ENCODE measurements at places on chromosomes 3 and 15.

GRCh38 chr3:33392703-33393125, 47.5 kb downstream of the UBP1 start:
- DNase-seq = no peak

DNA sequence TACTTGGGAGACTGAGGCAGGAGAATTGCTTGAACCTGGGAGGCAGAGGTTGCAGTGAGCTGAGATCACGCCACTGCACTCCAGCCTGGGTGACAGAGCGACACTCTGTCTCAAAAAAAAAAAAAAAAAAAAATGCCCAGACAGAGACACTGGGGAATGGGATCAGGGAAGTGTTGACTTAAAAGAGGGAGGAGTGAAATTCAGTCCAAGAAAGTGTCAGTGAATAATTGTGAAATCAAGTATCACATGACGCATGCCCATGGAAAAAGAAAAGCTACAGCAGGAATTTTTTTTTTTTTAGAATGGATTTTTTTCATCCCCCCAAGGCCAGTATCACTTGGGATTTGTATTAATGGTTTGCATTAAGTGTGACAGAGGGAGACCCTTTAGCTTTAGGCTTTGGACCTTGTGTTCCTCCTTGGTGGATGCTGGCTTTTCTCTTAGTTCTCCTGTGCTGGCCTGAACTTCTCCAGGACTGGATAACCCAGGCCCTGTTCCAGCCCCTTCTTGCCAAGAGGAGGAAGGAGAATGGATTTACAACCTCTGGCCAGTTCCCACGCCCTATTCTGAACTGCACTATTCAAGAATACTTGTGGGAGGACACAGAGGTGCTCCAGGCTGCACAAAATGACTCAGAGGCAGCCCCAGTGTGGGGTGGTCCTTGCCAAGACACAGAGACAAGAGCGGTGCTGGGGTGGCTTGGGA, 36.7 kb upstream of the ZNF774 start:
- no peak for DNase-seq

DNA sequence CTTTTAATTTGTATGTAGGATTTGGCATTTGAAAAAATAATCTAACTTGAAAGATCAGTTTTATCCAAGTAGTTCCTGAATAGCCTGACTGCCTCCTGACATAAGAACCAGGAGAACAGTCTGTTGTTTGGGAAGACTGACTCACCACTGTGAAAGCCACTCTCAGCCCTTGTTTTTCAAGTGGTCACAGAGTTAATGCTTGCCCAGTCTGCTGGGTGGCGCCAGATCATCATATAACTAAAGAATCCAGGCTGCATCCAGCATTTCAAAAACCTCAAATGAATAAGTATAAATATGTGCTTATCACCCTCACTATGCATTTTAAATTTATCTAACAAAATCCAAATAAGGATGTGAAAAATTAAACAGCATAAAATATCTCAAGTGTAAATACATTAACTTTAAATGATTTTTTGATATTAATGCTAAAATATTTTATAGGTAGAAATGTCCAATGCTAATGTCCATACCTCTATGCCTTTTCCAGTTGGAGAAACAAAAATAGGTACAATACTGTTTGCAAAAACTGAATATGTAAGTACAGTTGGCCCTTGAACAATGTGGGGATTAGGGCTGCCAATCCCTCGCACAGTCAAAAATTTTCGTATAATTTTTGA, 26.9 kb upstream of the ZBBX start:
- DNase-seq = no peak

DNA sequence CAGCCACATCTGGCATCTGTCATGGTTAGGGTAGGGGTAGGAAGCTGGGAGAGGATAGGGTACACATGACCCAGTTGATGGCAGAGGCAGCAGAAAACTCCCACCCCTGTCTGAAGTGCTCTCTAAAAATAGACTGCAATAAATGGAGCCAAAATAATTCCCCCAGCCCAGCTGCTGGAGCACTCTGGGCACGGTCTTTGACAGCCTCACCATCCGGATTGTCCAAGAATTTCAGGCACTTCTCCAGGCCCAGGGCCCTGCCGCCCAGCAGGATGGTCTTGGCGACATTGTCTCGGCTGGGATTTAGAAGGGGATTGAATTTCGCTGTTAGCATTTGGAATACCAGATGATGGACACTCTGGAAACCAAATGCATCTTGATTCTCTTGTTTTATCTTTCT, 103.7 kb downstream of the IQSEC1 start:
- no peak for DNase-seq

GRCh38 chr3:193831495-193832455, 238.8 kb downstream of the OPA1 start:
- DNase-seq = no peak

DNA sequence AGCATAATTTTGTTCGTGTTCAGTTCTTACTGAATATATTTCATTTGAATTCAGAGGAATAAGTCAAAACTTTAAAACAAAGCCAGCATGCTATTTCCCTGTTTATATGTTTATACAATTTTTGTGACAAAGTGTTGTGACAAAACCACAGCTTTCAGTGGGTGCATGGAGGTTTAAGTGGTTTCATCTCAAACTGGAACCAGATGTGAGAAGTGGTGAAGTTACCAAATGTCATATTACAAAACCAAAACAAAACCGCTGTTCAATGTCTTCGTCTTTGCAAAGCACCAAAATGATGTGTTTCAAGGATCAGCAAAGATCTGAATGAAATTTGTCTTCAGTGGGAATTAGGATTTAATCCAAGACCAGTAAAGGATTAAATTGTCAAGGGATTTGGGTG, 59.3 kb upstream of the OSTN start:
- DNase-seq = no peak

DNA sequence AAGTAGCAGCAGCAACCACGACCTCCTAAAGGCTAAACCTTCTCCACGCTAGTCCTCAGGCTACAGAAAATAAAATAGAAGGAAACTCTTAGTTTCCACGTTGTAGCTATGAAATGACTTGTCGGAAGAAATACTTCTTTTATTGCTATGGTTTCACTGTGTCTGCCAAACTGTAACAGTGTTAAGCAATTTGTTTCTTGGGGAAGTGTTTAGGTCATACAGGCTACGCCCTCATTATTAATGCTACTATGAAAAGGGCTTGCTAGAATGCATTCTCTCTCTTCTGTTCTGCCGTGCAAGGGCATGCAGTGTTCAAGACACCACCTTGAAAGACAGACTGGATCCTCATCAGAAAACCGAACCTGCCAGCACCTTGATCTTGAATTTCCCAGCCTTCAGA, 462.7 kb downstream of the PLOD2 start:
- DNase-seq = no peak

DNA sequence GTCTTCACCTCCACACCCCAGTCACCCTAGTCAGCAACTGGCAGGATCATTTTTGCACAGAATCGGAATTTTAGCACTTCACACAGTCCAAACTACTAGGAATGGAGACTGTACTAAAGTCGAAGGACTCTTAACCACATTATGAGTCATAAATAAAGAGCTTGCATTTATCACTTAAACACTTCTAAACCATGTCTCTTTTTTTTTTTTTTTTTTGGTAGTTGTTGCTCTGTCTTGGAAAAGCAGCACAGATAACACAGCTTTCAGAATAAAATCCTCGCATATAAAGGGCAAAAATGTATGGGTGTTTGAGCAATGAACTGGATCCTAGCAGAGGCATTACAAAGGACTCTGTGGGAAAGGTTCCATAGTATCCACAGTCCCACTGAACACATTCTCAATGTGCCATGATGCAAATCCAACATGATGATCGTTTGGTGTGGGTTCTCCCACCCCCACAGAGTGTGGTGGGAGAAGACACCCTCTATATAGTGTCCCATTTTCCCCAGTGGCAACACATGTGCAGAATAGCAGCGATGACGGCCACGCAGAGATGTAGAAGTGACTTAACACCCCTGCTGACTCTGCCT, 47.1 kb downstream of the FOXP1 start:
- no peak for DNase-seq

GRCh38 chr15:57727031-57727430, 20.5 kb downstream of the POLR2M start:
- no peak for DNase-seq

- no peak for DNase-seq
Measured at GRCh38 chr15:66842710-66843441, 140.8 kb downstream of the SMAD6 start.

DNA sequence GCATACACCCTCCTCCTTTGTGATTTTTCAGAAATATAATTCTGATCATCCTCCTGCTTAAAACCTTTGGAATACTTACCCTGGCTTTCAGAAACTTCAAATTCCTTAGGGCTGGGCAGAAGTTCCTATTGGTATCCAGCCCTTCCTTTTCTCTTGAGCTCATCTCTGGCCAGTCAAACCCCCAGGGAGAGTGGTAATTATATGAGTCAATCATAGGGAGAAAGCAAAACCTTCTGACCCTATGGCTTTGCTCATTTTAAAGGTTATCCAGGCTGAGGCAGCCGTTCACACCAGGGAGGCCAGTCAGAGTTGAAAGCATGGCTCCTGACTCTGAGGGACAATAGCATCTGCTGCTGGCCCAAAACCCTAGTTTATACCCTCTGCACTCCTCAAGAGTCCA, 23.9 kb upstream of the CTNNB1 start:
- DNase-seq = no peak

DNA sequence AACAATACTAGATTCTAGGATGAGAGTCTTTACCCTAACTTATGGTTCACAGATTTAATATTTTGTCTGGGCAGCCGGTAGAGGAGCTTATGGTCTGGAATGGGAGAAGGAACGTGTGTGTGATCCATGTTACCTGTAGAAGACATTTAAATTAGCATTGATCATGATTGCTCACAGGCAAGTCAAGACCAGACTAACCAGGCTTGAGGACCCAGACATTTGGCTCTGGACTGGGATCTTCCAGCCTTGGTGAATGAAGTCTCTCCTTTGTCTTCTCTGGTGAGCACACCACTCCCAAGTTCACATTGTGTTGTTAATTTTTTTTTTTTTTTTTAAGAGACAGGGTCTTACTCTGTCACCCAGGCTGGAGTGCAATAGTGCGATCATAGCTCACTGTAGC, 11.7 kb downstream of the ABHD2 start:
- DNase-seq = no peak

DNA sequence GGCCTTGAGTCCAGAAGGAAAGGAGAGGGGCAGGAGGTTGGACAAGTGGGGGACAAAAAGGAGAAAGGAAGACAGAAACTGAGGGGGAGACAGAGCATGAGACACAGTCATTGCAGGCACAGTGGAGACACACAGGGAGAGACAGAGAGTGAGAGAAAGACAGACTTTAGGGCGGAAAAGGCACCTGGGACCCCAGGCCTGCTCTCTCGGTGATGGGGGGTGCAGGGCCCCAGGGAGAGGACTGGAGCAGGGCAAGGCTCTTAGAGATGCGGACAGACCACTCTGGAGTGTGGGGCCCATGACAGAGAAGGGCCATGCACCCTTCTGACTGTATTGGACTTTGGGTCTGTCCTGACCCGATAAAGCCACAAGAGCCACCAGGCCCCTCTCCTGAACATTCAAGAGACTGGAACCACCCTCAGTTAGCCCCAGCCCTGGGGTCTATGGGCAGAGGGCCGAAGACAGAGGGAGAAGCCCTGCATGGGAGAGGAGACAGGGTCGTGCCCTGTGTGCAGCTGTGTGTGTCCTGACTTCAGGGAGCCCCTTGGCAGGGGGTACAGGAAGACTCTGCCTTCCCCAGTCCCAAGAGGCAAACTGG, 12.5 kb downstream of the PLCD1 start:
- DNase-seq = no peak

GRCh38 chr15:63231206-63231605, 41.8 kb downstream of the RAB8B start:
- no peak for DNase-seq

DNA sequence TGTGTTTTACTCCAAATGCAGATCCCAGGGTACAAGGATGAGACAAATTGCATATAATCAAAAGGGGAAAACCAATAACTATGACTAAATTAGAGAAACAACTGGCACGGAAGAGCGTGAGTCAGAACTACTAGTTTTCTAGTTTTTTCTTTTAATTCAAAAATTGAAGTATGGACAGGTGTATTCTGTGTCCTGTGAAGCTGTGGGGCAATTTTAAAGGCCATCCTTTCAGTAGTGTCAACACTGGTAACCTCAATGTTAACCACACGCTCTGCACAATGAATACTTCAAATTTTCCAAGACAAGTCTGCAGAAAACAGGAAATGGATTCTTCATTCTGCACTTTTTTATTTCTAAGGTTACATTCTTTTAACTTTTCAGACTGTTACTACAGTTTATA, 32.5 kb upstream of the GOLGA8A start:
- no peak for DNase-seq

- no peak for DNase-seq
Measured at GRCh38 chr3:138941259-138941885, 5.6 kb downstream of the FOXL2 start.

DNA sequence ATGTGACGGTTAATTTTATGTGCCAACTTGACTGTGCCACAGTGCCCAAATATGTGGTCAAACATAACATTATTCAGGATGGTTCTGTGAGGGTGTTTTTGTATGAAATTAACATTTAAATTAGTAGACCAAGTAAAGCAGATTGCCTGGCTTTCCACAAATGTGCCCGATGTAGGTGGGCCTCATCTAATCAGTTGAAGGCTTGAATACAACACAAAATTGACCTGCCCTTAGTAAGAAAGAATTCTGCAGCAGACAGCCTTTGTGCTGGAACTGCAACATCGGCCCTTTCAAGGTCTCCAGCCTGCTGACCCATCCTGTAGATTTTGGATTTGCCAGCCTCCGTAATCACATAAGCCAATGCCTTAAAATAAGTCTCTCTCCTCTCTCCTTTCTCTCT, 215.9 kb downstream of the MEX3B start:
- no peak for DNase-seq

- no peak for DNase-seq
Measured at GRCh38 chr3:127034195-127034989, 51.5 kb downstream of the PLXNA1 start.

DNA sequence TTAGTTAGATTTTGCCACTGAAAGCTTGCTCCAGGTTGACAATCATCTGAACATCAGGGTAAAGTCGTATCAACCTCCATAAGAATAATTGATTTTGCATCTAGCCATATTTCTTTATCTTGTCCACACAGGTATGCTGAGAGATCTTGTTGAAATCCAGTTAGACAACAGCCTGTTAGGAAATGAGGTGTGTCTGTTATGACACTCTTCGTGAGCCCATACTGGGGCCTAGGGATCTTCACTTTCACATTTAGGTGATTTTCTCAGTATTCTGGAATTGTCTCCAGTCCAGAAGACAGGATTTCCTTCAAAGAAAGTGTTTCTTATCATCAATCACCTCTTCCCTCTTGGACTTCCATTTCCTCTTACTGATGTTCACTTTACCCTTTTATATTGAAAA, 18.1 kb downstream of the DNAJB11 start:
- no peak for DNase-seq
